Activated gamma-delta T cell treated with anti-CD3 and anti-CD28 coated beads, Interleukin-2, amount 50 U/mL, for 16 hours (primary cell): ENCODE measurements at places on chromosomes 7 and 10.
A peak's percentile ranks its signal among the peaks of the same experiment; 100 is the strongest.

DNA sequence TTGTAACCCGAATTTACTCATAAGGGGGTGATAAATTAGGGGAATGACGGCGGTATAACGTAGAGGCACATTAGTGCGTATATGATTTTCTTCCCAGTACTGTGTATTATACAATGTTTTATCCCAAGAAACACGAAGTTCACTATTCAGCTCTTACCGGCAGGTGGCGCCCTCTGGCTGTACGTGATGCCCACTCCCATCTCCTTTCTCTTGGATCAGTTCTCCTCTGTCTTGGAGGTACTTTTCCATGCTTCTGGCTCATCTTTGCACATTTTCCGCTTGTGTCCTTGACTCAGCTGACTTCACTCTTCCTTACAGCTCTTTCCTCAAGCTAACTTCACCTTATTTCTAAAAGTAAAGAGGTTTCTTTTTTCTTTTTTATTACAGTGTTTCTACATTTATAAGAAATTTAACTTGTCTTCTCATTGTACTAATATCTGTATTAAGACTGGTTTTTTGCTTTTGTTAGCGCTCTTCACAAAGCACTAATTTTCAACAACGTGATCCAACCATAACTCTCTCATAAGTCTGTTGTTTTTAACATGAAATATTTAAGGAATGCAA is 21.3 kb downstream of the TMEM176B start:
- peak; percentile 59 for DNase-seq

- DNase-seq: no peak
Observed at GRCh38 chr10:44651834-44652233, 259.3 kb upstream of the TMEM72 start.

- DNase-seq: peak; percentile 34
Observed at GRCh38 chr10:110009736-110010475, 2.1 kb downstream of the ADD3 start.

DNA sequence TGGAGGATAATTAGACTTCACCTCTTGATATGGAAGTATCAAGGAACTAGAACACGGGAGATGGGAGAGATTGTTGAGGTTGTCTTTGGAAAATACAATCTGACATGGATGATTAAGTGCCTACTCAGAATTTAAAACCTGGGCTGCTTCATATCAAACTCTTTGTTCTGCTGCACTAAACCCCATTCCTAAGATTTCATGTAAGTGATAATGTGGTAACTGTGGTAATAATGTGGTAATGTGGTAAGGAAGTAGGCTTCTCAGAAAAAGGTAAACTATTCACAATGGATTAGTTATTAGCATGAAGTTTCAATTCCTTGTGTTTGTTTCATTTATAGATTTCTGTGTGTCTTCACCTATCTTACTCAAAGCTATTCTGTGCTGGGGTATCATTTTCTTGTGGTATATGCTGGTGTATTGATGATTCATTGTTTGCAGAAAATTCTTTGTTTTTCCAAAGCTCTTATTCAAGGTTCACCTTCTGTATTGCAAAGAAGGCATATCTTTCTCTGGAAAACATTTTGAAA is 129.9 kb upstream of the TAC1 start:
- no peak for DNase-seq

- no peak for DNase-seq
Observed at GRCh38 chr7:876972-877311, 588 bp downstream of the GET4 start.

- peak; percentile 40 for DNase-seq
Observed at GRCh38 chr7:155206318-155207020, 91.2 kb upstream of the INSIG1 start.
